ENCODE measurements at places on chromosomes 16 and 17.

- DNase-seq = peak; percentile 20
These were observed 8.0 kb downstream of the ENDOV start for GRCh38 chr17:80422981-80423380.

- DNase-seq = peak; percentile 25
These were observed 2.5 kb downstream of the HS3ST2 start for GRCh38 chr16:22816475-22816874.

DNA sequence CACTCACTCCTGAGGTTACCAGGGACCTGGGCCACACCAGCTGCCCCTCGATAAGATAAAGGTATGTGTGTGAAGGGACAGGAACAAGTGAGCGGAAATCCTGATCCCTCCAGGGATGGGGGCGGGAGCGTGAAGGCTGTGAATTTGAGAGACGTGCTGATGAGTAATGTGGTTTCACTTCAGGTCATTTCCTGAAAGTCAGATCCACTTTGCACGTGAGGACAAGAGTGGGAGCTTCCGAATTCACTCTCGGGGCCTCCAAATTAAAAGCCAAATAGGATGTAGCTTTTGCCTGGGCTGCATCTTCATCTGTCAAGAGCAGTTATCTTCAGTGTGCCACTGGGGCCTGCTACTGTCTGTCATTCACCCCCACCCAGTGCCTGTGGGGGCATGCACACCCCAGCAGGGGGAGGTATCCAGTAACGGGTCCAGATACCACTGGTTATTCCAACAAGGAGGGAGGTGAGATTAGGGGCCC, 87.4 kb upstream of the LHX1 start:
- DNase-seq = peak; percentile 28

- peak; percentile 16 for DNase-seq
These were observed 24.7 kb downstream of the PSMD7 start for GRCh38 chr16:74321356-74321755.

DNA sequence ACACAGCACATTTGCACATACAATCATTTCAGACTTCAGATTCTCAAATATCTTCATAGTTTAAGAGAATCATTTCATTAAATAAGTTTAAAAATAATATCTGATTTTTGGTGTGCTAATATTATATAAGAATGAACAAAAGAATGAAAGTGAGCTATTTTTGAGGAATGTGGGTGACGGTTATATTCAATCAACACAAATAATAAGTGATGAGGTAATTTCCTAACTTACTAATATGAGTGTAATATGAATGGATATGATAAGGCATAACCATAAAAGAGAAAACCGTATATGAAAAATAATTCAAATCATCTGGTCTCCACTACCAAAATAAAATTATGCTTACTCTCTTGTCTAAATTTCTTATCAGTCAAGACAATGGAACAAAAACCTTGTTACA, 68.4 kb upstream of the NACA2 start:
- DNase-seq = no peak

- DNase-seq = no peak
These were observed 121.5 kb downstream of the CCDC182 start for GRCh38 chr17:57623620-57624019.

DNA sequence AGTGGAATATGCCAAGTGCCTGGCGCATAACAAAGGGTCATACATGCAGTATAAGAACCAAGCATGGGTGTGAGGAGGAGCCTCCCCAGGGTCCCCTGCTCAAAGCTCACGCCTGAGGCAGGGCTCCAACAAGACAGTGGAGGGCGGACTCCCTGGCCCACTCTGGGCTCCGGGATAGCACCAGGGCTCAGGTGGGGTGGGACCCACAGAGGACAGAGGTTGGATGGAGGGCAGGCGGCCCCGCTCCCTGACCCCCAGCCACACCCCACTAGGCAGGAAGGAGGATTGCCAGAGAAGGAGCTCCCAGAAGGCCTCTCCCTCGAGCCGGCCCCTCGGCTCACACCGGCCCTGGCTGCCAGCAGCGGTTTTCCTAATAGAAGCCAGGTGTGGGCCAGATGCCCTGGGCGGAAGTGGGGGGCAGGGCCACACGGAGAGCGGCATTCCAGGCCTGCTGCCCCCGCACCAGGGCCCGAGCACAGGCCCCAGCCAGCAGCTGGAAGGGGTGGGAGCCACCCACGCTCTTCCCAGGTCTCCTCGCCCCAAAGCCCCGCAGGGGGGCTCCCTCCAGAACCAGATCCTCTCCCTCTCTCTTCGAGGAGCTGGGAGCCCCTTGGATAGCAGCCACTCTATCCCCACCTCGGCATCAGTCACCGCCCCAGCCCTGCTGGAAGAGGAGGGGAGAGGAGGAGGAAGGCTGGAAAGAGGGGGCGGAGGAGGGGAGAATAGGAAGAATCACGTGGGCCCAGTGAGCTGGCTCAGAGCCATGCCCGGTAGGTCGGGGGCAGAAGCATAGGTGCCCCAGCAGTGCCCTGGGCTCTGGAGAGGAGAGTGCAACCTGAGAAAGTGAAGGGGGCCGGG, 21.0 kb downstream of the VASN start:
- DNase-seq = no peak

DNA sequence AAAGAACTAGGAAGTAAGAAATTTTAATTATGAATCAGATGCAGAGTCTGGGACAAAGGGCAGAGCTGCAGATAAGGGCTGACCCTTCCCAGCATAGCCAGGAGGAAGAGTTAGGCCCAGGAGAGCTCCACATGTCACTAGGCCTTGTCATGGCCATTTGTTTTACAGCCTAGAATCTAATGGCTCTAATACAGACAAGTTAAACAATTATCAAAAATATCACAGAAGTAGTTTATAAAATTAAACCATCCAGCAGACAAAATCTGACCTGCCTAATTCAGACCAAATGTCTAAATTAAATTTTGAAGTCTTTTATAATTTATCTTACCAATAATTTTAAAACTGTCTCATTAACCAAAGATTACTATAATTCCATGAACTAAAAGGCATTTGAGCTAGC, 1369.5 kb downstream of the CDH11 start:
- DNase-seq = no peak

GRCh38 chr17:57355090-57355859, 99.0 kb downstream of the MSI2 start:
- DNase-seq = no peak

DNA sequence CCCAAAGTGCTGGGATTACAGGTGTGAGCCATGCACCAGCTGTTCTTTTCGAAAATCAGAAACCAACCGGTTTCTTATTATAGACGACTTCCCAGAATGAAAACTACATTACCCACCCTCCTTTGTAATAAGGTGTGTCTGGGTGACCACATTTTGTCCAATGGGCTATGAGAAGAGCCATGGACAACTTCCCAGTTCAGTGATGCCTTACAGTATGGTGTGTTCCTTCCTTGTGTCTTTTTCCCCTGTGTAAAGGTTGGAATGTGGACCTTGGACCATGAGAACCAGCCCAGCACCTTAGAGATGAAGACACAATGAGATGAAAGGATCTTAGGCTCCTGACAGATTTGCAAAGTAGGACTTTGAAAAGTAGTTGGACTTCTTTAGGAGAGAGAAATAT, 85.0 kb upstream of the ATF7IP2 start:
- no peak for DNase-seq

- peak; percentile 59 for DNase-seq
These were observed 23.3 kb upstream of the ANKRD40CL start for GRCh38 chr17:50790618-50791017.

- no peak for DNase-seq
These were observed 29.0 kb upstream of the PLLP start for GRCh38 chr16:57313509-57313908.

DNA sequence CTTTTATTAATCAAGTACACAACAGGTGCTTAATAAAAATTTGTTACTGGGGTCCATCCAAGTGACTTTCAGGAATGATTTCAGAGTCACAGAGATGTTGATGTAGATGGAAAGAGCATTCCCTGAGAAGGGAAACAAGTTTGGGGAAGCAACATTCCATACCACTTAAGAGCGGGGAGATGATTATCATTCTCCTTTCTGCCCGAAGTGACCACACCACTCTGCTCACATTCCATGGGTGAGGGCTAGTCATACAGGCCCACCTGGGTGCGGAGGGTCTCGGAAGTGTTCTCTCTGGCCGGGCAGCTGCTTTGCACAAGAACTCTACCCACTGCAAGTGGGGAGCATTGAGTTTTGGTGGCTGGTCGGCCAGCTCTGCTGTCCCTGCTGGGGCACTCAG, 231.4 kb downstream of the SNX29 start:
- no peak for DNase-seq

- no peak for DNase-seq
These were observed 1.4 kb upstream of the CNGB1 start for GRCh38 chr16:57972306-57972705.

- DNase-seq = no peak
These were observed 50.6 kb upstream of the STH start for GRCh38 chr17:45948498-45948880.

DNA sequence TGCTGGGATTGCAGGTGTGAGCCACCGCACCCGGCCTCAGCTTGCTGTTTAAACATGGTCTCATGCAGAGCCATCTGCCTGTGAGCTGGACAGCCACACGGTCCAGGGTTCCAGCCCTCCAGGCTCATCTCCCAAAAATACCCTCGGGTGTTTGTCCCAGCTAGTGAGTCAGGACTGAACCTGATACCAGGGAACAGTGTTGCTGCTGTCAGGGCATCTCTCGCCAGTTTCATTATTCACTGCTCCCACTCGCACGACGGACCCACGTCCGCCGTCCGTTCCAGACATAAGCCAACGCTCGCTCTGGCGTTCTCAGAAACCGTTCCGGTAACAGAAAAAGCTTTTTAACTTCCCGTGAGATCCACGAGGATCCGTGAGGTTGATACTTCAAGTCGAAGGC, 77.6 kb downstream of the NXN start:
- no peak for DNase-seq

DNA sequence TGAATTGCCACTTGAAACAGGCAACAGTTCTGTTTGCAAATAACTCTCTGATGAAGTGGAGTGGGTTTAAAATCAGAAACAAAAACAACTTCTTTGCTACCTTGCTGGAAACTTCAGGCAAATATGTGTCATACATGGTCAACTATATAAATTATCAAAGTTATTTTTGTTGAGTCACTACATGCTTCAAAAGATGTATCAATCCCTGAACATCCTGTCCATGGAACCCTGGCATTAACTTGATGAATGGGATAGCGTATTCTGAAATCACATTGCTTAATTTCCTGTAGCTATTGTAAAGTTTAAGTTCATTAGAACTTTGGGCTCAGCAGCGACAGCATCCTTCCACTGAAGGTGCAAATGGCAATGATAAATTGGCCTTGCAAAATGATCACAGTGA, 213.6 kb upstream of the MAF start:
- no peak for DNase-seq
